ENCODE measurements at places on chromosomes 16 and 17.

DNA sequence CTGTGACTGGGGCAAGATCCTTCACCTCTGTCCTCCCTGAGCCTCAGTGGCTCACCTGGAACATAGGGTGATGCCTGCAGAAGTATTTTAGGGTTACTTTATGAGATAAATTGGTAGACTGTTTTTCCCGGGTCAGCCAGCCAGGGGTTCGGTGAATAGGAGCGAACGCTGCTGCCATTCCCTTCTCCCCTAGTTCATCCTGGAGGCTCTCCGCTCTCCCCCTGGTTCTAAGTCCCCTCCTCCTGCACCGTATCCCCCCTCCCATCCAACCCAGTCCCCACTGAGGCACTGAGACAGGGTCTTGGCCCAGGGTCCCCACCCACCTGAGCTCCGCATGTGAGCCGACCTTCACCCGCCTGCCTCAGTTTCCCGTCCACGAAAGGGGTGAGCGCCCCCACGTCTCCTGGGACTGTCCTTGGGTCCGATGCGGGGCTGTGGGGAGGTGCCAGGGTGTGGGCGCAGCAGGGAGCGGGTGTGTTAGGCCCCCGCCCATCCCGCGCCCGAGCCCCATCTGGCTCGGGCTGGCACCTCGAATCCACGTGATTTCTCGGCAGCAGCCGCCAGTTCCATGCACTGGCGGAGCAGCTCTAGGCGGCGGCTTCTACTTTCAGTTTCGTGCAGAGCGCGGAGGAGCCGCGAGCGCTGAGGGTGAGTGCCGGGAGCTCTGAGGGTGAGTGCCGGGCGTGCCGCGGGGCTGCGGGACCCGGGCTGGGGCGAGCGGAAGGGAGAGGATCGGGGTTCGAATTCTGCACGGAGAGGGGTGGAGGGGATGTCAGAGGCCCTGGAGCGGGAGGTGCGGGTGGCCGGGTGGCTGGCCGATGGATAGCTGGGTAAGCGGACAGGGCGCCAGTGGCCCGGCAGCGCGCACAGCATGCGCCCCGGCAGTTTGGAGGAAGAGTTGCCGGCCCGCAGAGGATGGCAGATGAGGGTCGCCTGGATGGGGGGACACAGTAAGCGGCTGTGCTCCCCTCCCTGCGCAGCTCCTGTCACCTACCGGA, at the start of gene NLRC5:
NLRC5 (plus strand) TSS at position 610 of the 998 bp plus-strand sequence. CDS start 31,156 bp downstream, outside the sequence.
- peak; percentile 74 for DNase-seq

- no peak for DNase-seq
Measured at GRCh38 chr16:77551357-77551756, 116.5 kb upstream of the ADAMTS18 start.

DNA sequence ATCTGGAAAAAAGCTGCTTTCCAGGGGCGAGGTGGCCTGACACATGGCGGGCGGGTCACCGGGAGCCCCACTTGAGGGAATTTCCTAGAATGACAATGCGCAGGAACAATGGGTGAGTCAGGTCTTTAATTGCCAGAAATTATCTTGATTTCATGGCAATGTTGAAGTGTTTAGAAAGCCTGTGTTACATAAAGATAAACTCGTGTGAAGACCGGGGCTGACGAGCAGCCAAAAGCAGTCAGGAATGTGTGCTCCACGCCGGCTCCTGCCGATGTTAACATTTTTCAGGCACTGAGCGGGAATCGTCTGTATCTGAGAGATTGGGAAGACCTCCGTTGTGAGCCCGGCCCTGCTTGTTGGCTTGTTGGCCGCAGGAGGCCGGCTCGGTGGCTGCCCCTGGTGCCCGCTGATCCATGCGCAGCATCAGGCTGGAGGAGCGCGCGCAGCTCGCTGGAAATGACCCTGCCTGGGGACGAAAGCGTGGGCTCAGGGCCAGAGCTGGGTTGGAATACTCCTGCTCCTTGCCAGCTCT, 353.1 kb downstream of the FOXL1 start:
- DNase-seq, result no peak

- peak; percentile 56 for DNase-seq
Measured at GRCh38 chr17:41697122-41697962, 8.7 kb downstream of the EIF1 start.

GRCh38 chr17:18235743-18236256, 10.4 kb downstream of the LLGL1 start:
- DNase-seq, result no peak

DNA sequence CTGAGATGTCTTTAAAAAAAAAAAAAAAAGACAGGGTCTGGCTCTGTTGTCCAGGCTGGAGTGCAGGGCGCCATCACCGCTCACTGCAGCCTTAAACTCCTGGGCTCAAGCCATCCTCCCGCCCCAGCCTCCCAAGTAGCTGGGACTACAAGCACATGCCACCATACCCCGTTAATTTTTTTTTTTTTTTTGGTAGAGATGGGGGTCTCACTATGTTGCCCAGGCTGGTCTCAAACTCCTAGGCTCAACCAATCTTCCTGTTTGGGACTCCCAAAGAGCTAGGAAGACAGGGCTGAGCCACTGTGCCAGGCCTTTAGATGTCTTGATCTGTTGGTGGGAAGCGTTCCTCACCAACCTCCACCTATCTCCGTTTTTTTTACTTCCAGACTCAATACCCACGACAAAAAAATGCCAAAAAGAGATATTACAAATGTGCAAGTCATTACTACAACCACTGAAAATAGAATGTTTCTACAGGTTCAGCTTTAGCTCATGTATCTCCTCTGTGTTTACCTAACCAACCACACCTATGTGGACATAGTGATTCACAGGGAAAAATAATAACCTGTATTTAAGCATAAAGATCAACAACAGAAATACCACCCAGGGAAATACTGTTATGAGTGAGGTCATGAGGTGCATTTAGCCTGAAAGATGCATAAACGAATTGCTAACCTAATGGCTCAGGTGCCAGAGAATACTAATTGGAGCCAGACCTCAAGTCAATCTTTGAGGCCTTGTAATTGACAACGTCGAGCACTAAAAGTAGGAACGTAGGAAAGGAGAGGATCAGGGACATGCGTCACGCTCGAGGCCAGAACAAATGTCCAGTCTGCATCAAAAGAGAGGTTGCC, 22.6 kb downstream of the NACA2 start:
- DNase-seq, result peak; percentile 54

All from HuH-7 (cell line).